Muscle of back (tissue), 13 donors: ENCODE measurements at places on chromosomes 12 and 14. TPM values are rescaled to one million over a fixed set of nuclear protein-coding genes. Genes with fewer than 3 reads are reported as not detected.

The OVCH1 gene
- 0.13 TPM for polyA plus RNA-seq

The OR10AD1 gene
- 0.65 TPM for polyA plus RNA-seq

DNA sequence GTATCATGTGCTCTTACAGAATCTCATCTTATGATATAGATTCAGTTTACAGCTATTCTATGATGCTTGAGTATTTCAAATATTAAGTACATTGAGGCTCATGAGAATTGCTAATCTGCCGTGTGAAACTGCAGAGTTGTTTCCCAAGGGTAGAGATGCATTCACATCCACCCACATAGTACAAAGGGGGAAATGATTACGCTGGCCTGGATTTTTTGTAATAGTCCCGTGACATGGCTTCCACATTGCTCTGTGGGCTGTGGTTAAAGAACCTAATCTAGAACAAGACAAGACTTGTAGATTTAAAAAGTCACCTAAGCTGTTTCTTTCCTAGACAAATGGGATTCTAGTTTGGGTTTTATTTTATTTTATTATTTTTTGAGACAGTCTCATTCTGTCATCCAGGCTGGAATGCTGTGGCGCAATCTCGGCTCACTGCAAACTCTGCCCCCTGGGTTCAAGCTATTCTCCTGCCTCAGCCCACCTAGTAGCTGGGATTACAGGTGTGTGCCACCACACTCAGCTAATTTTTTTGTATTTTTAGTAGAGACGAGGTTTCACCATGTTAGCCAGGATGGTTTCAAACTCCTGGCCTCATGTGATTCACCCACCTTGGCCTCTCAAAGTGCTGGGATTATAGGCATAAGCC is 13.0 kb upstream of the RIOX1 start:
- peak; percentile 29 for DNase-seq

The TGFB3 gene
- polyA plus RNA-seq: 74.4 TPM

The KLRK1 gene
- 0.42 TPM for polyA plus RNA-seq
